T-helper 22 cell (primary cell): ENCODE measurements at places on chromosomes 7 and 10.

DNA sequence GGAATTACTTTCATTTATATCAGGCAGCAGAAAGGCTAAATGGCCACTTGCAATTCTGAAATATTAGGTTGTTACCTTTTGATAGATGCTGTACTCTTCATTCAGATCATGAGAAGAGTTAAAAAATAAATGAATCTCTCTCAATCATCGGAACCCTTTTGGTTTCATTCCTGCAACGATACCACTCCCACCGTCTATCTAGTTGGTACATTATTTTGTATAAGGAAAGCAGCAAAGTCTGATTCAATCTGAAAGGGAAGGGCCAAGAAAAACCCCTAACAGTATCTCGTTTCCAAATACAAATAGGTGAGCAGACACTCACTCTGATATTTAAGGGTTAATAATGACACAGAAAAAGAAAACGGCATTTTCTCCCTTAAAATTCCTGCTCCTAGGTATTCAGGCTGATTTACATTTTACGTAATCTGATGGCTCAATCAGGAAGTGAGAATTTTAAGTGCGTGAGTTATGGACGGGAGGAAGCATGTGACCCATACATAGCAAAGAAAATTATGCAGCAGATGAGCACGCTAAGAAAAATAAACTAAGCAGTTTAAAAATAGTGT, 209.4 kb upstream of the KLF14 start:
- no peak for DNase-seq

DNA sequence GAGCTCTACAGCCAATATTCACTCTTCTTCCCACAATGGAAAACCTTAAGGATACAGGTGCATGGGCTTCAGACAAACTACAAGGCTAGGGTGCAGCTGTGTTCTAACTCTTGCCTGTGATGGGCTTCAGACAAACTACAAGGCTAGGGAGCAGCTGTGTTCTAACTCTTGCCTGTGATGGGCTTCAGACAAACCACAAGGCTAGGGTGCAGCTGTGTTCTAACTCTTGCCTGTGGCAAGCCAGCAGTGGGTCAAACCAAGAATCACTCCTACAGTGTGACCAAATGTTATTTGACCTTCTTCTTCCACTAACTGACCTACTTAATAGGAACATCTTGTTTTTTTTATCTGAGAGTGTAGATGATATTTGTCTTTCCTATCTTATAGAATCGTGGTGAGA, 7.4 kb downstream of the SORCS1 start:
- DNase-seq, result no peak

GRCh38 chr10:122336332-122336731, 38.2 kb upstream of the PLEKHA1 start:
- no peak for DNase-seq

DNA sequence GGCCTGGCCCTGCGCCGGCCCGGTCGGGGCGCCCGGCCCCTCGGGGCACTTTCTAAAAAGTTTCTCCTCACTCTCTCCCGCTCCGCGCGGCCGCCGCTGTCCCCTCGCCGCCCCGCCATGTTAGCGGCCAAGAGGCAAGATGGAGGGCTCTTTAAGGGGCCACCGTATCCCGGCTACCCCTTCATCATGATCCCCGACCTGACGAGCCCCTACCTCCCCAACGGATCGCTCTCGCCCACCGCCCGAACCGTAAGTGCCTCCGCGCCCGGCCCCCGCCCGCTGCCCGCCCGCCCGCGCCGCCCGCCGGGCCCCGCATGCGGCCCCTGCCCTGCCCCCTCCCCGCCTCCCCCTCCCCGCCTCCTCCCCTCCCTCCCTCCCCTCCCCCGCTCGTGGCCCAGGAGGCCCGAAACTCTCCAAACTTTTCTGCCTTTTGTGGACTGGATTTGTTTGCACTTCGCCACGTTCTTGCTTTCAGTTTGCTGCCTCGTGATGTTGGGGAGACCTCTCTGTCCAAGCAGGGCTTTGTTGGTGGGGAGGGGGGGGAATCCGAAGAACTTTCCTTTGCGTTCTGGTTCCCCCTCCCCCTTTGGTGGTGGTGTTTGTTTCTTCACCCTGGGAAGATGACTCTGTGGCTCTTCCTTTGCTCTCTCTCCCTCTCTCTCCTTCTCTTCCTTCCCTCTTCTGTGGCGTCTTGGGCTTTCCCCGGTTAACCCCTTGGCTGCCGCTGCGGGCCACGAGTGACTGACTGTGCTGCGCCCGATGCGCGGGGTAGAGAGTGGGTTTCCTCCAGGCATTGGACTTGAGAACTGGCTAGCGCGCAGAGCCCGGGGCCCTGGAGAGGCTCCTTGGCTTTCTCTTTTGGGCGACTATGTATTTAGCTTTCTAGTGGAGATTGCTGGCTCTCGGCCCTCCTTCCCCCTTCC, 1.6 kb downstream of the TCF7L2 start:
- peak; percentile 34 for DNase-seq

GRCh38 chr7:34900891-34901513, 136.3 kb downstream of the DPY19L1 start:
- DNase-seq, result no peak

DNA sequence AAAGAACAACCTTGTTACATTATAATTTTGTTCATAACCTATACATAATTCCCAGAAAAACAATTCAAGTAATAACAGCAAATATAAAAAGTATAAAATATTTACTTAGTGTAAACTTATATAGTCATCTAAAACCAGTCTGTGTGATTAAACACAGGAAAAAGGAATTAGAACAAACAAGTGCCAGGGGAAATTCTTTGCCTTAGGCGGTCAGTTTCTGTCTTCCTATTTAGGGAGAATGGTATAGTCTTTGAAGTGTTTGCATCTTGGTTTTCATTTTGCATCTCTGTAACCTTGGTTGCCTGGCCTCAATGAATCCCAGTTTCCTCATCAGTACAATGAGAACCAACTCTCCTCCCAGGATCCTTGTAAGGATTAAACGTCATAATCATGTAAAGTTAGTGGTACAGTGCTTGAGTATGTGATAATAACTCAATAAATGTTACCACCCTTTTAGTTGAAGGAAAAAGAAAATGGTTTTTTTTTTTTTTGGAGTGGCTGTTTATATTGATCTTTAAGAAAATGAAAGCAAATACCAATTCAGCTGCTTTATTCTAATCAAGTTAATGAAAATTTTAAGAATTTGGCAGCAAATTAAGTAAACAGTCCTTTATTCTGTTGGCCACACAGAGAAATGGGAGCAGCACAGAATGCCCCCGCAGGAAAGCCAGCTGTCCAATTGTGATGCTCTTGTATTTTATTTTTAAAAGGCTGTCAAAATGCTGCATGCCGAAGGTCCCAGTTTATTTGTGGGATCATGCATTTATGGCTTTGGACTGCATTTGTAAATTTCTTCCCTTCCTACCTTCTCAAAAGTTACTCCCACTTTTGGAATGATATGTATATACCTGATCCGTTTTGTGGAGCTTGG, 61.8 kb downstream of the SHH start:
- no peak for DNase-seq

DNA sequence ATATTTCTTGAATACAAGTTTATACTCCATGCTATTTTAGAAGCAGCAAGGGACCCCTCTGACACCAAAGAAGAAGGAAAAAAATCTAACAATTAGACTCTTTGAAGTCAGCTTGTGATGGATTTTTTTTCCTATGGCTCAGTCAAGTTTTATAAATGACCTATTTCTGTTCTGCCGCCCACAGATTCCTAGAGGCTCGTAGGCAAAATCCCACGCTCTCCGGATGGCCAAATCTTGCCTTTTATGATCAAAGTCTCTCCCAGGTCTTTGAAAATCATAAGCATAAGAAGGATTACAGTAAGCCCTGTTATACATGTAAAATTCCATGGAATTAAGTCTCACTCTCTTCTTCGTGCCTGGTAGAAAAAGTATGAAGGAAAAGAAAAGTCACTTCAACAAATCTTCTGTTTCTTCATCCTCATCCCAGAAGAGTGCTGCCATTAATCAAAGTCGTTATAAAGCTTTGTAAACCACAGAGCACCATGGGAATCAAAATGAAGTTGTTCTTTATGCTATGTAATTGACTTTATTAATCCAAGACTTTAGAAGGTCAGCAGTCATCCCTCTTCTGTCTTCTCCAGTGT, 33.1 kb downstream of the ASB13 start:
- no peak for DNase-seq

DNA sequence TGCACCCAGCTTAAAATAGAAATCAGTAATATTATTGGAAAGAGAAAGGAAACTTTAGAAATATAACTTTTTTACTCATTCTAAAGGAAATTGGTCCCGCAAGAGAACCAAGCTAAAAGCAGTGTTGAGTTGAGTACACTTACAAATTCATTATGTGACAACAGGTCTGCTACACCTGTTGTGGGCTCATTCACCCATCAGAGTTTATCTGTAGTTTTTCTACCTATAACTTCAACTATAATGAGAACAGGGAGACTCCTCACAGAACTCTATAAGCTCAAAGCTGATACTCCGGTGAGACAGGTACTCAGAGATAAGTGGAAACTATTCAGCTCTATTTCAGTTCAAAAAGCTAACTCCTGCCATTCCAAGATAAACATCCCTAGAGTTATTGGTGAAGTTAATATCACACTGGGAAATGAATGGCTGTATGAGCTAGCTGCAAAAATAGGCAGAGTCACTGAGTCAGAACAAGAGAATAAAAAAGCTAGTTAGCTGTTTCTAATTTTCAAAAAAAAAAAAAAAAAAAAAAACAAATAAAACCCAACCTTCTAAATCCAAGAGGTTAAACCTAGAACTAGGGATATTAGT, 121.3 kb downstream of the PPP1R3A start:
- no peak for DNase-seq

DNA sequence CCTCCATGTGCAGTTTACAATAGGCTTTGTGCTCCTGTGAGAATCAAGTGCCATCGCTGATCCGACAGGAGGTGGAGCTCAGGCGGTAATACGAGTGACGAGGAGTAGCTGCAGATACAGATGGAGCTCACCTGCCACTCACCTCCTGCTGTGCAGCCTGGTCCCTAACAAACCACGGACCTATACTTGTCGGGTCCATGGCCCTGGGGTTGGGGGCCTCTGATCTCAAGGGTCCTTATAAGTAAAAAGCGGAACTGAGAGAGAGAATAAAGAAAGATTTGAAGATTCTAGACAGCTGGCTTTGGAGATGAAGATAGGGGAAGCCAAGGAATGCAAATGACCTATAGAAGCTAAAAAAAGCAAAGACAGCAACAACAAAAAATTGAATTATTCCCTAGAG, 130.6 kb downstream of the PLXDC2 start:
- no peak for DNase-seq

GRCh38 chr7:24883622-24884013, 96.4 kb downstream of the OSBPL3 start:
- DNase-seq, result no peak

- DNase-seq, result no peak
Observed at GRCh38 chr7:65931685-65932084, 50.3 kb downstream of the GUSB start.

DNA sequence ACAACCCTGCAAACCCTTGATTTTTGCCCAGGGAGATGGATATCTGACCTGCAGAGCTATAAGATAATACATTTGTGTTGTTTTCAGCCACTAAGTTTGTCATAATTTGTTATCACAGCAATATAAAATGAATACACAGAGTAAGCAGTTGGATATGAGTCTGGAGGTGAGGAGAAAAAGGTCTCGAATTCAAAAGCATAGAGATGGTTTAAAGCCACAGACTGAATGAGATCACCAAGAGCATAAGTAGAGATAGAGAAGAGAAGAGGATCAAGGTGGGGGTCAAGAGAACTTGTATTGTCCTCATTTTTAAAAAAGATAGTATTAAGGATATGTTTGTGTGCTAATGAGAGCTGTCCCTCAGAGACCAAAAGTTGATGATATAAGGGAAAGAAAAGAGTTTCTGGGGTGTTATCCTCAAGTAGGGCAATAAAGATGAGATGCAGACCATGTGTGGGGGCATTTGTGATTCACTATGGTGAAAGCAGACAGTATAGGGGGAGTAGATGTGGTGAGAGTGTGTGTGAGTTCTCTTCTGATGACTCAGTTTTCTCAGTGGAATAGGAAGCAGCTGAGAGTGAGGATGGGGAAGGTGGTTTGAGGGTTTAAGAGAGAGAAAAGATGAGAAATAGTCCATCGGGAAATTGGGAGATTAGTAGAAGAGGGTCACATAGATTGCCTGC, 25.8 kb upstream of the PCGF5 start:
- DNase-seq, result no peak

DNA sequence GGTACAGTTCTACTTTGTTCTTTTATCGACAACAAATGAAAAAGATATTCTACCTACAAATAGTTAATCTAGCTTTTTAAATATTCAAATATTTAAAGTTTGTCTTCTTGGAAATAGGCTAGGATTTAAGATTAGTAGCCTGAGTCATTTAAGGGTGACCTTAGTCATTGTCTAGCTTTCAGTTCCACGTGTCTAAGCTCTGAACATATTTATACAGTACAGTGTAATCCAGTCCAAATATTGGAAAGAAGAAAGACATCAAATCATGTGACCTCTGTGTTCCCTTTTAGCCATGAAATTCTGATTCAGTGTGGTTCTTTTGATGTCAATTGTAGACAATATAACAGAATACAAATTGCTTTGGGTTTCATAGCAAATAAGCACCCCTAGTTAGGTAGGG, 121.1 kb downstream of the MALRD1 start:
- DNase-seq, result no peak

GRCh38 chr10:50511492-50512213, 112.1 kb downstream of the SGMS1 start:
- DNase-seq, result no peak

DNA sequence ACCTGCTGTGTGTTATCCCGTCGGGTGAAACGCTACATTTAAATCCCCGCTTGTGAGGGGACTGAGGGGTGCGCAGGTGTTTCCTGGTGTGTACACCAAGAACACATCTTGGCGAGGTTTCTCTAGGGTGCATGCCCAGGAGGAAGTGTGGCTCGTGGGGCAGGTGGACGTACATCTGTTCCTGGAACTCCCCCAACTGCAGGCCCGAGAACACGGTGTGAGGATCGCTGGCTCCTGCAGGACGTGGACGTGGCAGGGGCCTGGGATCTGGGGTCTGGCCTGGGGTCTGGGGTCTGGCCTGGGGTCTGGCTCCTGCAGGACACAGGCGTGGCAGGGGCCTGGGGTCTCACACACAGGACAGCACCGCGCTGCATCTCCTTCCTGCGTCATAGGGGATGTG, 10.1 kb downstream of the KNDC1 start:
- DNase-seq, result no peak

DNA sequence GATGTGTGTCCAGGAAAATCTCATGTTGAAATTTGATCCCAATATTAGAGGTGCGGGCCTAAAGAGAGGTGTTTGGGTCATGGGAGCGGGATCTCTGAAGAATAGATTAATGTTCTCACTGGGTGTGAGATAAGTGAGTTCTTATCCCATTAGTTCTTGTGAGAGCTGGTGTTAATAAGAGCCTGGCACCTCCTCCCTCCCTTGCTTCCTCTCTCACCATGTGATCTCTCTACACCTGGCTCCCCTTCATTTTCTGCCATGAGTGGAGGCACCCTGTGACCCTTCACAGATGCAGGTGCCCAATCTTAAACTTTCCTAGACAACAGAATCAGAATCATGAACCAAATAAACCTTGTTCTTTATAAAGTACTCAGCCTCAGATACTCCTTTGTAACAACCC, 19.5 kb downstream of the MTPN start:
- DNase-seq, result no peak
